ENCODE measurements at places on chromosomes 4 and X.
A peak's percentile ranks its signal among the peaks of the same experiment; 100 is the strongest.

DNA sequence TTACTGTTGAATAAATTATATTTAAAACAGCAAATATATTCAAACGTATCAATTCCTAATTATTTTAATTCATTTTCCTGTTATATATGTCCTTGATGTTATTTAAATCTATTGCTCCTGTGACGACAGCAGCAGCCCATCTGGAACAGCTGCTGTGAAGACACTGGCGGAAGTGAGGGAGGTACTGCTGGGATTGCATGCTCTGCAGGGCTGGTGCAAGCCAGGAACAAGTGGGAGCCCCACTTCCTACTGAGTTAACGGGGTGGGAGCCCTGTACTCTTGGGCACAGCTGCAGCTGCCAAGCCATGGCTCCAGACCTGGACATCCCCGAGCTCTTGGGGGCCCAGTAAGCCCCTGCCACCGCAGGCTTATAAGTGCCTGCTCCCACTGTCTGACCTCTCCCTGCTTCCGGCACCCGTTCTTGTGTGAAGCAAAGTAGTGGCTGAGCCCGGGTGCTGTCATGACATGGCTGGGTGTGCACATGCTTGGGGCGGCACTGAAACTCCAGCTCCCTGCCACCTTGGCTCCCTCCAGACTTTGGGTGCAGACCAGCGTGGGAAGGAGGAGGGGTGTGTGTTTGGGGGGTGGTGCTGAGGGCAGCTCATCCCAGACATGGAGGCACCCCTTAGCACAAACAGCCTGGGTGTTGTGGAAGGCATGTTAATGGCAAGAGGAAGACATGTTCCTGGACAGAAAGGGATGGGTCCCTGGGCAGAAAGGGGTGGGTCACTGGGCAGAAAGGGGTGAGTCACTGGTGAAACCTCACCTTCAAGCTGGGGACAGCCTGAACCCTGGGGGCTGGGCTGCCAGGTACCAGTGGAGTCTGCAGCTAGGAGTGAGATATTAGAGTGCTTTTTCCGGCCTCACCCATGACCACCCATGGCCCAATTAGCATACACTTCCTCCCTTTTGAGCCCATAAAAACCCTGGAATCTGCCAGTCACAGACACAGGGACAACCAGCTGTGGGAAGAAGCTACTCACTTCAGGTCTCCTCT, 1981.3 kb upstream of the IGFBP7 start:
- DNase-seq = no peak

GRCh38 chrX:129825746-129826505, 17.8 kb downstream of the ZDHHC9 start:
- DNase-seq = no peak

- no peak for DNase-seq
Measured at GRCh38 chrX:110053453-110053852, 50.5 kb downstream of the TMEM164 start.

GRCh38 chrX:45198301-45198700, 2.4 kb downstream of the DIPK2B start:
- DNase-seq = no peak

DNA sequence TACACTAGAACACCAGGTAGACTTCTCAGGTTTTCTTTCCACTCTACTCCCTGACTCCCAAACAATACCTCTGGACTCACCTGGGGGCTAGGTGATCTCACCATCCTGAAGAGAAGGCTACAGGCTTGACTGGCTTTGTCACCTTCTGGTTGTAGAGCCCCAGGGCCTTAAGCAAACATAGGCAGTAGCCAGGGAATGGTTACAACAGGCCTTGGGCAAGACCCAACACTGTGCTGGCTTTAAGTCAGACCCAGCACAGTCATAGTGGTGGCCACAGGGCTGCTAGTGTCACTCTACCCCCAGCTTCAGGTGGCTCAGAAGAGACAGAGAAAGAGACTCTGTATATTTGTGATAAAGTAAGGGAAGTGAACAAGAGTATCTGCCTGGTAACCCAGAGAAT, 118.1 kb upstream of the EMCN start:
- peak; percentile 4 for DNase-seq

DNA sequence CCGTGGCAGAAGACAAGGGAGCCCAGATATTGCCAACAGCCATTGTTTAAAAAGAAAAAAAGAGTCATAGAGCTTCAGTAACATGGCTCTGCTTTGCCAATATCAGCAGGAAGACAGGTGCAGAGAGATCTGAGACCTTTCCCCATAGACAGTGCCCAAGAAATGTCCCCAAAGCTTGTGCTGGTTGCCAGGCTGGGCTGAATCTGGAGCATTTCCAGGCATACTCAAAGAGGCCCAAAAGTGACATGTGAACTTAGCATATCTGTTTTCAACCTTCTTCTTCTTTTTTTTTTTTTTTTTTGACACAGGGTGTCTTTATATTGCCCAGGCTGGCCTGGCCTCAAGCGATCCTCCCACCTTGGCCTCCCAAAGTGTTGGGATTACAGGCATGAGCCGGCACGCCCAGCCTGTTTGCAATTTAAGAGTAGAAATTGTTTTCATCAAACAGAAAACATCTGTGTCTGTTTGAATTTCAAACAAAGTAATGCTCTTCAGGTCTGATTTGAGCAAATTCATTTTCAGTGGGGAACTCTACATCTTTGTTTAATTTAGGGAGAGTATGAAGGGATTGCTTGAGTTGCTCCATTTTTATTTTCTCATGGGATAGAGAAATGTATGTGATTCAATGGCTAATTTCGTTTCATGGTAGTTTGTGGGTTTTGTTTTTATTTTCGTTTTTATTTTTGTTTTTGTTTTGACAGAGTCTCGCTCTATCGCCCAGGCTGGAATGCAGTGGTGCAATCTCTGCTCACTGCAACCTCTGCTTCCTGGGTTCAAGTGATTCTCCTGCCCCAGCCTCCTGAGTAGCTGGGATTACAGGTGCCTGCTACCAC, 56.6 kb upstream of the RBM47 start:
- no peak for DNase-seq

DNA sequence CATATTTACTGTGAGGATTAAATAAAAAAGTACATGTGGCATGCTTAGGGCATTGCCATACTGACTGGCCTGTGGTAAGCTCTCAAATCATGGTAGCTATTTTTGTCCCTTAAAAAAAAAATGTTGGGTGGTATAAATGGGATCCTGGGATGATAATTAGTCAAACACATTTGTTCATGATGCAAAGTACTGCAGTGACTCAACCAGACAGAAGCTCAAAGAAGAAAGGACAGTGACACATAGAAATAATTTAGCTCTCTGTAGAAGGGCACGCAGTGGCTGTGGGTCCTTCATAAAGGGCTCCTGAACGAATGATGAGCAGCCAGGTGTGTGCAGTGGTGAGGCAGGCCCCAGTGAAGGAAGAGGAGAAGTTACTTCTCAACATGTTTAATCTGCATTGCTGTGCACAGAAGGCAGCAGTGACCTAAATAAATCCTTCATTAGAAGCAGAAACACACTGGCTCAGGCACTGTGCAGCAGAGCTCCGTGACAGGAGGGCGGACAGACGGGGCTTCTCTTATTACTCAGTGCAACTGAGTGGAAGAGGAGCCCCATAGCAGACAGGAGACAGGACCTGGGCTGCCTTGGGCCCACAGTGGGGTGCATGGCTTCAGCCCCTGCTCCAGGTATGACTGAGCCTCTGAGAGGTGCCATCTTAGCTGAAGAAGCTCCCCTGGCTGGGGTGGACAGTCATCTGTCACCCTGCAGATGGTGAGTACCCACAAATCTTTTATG, 20.3 kb downstream of the HS3ST1 start:
- no peak for DNase-seq

GRCh38 chr4:99652596-99653436, 4.8 kb downstream of the C4orf54 start:
- no peak for DNase-seq

DNA sequence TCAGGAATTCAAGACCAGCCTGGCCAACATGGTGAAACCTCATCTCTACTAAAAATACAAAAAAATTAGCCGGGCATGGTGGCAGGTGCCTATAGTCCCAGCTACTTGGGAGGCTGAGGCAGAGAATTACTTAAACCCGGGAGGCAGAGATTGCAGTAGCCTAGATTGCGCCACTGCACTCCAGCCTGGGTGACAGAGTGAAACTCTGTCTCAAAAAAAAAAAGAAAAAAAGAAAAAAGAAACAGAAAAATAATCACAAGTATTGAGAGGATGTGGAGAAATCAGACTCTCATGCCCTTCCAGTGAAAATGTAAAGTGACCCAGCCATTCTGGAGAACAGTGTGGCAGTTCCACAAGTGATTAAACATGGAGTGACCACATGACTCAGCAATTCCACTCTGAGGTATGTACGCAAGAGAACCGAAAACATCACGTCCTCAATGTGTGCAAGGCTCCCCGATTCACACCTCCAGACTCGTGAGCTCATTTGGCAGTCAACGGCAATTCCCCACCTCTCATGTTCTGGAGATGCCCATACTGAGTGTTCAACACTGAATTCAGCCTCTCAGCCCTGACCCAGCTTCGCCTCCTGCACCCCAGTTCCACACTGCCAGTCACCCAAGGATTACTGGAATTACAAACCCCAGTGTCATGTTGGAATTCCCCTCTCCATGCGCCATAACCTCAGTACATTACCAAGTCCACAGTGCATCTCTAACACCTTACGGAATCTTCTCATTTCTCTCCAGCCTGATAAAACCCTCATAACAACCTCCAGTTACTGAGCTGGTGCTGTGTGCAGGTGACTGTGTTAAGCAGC, 21.1 kb downstream of the ACOX3 start:
- DNase-seq = no peak

GRCh38 chr4:129929052-129929451, 833.1 kb downstream of the C4orf33 start:
- no peak for DNase-seq

DNA sequence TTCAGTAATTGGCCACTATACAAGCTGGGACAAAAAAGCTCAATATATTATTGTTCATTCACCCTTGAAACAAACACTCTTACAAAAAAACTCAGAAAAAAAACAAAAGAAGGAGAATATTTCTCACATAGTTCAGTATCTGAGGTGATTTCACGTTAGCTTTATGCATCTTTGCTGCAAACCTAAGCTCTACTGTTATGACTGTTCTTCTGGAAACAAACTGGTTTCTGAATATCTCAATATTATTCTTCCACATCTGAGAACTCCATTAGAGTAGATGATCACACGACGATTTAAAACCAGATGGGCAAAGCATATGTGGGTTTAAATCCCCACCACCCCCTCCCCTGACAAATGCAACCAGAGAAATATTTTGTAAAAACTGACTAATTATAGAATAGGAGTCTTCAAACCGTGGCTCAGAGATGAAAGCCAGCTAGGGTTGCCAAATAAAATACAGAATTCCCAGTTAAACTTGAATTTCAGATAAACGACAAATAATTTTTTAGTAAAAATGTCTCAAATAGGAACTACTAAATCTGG, 182.0 kb upstream of the FAM241A start:
- no peak for DNase-seq

Measured in NCI-H2029 treated with DMSO at 0.1 percent for 48 hours (cell line).